ENCODE measurements at places on chromosomes 12 and 14. TPM values are rescaled to one million over a fixed set of nuclear protein-coding genes. Genes with fewer than 3 reads are reported as not detected.

HOXC12 gene
- total RNA-seq: not detected

RNF212B gene
- total RNA-seq: not detected

SCN8A gene
- total RNA-seq: 1.5 TPM

SDR9C7 gene
- not detected for total RNA-seq

BCAT1 gene
- total RNA-seq: 10.7 TPM

FKBP4 gene
- total RNA-seq: 101 TPM

CLIP1 gene
- total RNA-seq: 34.0 TPM

INHBE gene
- 0.09 TPM for total RNA-seq

TCTN2 gene
- 12.8 TPM for total RNA-seq

NINJ2 gene
- total RNA-seq: 0.69 TPM

LRRK2 gene
- total RNA-seq: 1.7 TPM

HOXC11 gene
- 0.90 TPM for total RNA-seq

RNASE2 gene
- not detected for total RNA-seq

RGS6 gene
- total RNA-seq: not detected

KMT2D gene
- 30.6 TPM for total RNA-seq

KRT72 gene
- total RNA-seq: not detected

HECTD1 gene
- 62.2 TPM for total RNA-seq

NEUROD4 gene
- total RNA-seq: not detected

ZC2HC1C gene
- 5.6 TPM for total RNA-seq

ANAPC7 gene
- 50.7 TPM for total RNA-seq

FOXA1 gene
- 5.1 TPM for total RNA-seq

B3GNT4 gene
- 0.86 TPM for total RNA-seq

ITGA7 gene
- 1.4 TPM for total RNA-seq

AKAP6 gene
- 0.61 TPM for total RNA-seq

PTPRR gene
- total RNA-seq: 0.33 TPM

TMEM63C gene
- 5.4 TPM for total RNA-seq

ATP5MC2 gene
- total RNA-seq: 654 TPM

PTPRO gene
- total RNA-seq: not detected

ZNF891 gene
- total RNA-seq: 0.37 TPM

GATC gene
- 25.6 TPM for total RNA-seq

FSCB gene
- total RNA-seq: not detected

RFX4 gene
- not detected for total RNA-seq

RPL10L gene
- total RNA-seq: not detected

SLC7A8 gene
- total RNA-seq: 1.8 TPM

GEMIN2 gene
- 20.5 TPM for total RNA-seq

All from A549 treated with Hydrocortisone at 1 μM for 4 hours (cell line).